AML-193 (cell line): ENCODE measurements at places on chromosomes 4 and X.

- no peak for DNase-seq
These were observed 39.4 kb downstream of the ZBTB49 start for GRCh38 chr4:4329496-4329895.

DNA sequence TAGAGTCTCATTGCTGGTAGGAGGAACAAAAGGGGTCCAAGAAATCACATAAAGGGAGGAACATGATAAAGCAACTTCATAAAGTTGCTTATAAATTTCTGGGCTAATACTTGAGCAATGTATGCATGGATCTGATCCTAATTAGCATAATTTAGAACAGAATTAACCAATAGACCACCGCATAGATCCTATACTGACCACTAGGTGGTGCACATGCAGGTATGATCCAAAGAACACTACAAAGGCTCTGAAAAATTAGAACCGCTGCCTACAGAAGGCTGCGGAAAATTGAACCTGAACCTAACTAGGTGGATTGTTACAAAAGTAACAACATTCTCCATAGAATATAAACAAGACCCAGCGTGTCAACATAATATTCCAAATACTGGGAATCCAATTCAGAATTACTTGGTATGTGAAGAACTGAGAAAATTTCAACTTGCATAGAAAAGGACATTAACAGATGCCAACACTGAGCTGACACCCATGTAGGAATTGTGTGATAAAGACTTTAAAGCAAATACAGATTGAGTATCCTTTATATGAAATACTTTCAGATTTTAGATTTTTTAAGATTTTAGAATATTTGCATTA, 23.3 kb downstream of the BRCC3 start:
- DNase-seq = peak; percentile 38

DNA sequence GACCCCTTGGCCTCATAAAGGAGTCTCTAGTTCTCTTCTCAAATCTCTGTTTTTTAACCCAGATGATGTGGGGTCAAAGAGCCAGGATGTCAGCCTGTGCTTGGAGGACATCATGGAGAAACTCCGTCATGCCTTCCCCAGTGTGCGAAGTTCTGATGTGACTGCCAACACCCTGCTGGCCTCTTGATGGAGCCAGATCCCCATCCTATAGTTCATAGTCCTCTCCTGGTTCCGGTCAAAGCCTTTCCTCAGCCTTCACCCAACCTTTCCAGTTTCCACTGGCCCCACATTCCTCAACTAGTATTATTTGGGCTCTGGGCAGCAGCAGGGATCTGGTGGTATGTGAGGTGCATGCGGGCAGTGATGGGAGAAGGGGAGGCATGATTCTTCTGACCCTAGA, 30.7 kb downstream of the TAF7L start:
- DNase-seq = no peak

DNA sequence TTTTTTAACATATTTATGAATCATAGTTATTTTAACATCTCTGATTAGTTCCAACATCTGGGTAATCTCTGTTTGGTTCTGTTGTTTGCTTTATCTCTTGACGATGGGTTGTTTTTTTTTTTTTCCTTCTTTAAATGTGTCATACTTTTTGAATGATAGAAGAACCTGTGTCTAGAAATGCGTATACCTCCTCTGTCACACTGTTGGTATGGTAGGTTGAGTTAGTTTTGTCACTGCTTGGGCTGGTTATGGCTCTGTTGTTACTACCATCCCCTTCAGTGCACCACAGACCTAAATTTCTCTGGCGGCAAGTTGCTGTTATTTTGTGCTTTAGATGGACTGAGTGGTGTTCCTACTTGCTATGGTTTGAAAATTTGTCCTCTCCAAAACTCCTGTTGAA, 16.8 kb downstream of the STIM2 start:
- no peak for DNase-seq

DNA sequence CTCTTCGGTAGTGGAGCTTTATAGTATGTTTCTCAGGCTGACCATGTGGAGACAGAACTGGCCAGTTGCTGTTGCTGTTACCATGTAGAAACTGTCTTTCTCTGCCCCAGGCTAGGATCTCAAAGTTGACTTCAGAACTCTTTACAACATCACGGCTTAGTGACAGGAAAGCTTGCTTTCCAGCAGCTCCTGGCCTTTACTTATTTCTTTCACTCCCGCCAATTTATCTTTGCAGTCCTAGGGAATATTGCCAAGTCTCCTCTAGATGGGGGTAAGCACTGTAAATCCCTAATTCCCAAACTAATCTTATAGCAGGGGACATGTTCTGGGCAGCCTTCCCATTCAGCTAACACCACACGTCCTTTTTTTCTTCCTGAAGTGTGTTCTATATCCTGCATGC, 631.6 kb downstream of the SPRY1 start:
- DNase-seq = no peak

DNA sequence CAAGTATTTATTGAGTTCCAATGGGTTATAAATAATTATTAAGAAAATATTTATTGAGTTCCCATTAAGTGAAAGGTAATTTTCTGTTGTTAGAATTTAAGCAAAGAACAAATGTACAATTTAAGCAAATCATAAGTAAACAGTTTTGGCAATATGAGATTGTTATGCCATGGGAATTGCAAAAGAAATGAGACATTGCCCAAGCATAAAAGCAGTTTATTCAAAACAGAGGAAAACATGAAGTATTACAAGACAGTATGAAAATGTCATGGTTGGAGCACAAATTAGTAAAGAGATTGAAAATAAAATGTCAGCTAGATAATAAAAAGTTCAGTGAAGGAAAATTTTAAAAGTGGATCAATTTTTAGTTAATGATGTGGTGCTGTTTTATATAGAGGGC, 706.1 kb upstream of the EPHA5 start:
- DNase-seq = no peak

GRCh38 chr4:169060391-169061091, 50.5 kb upstream of the CBR4 start:
- no peak for DNase-seq

GRCh38 chr4:11232015-11232414, 196.7 kb downstream of the HS3ST1 start:
- no peak for DNase-seq

GRCh38 chr4:186707996-186708395, 15.7 kb downstream of the FAT1 start:
- no peak for DNase-seq

DNA sequence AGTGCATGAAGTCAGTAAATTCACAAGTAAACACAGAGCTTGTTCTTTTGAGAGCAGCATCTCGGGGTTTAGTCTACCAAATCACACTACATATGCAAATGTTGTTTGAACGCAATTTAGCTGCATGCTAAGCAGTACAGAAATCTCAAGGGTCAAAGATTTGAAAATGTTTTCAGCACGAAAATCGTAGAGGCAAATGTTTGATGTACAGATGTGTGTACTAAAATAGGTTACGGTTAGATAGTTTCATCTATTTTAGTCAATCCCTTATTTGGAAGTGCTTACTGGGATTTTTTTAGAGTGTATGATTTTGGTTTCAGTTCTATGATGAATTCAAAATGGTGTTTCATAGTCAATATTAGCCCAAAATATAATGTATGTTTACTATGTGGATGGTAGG, 1928.2 kb upstream of the TENM3 start:
- DNase-seq = no peak

DNA sequence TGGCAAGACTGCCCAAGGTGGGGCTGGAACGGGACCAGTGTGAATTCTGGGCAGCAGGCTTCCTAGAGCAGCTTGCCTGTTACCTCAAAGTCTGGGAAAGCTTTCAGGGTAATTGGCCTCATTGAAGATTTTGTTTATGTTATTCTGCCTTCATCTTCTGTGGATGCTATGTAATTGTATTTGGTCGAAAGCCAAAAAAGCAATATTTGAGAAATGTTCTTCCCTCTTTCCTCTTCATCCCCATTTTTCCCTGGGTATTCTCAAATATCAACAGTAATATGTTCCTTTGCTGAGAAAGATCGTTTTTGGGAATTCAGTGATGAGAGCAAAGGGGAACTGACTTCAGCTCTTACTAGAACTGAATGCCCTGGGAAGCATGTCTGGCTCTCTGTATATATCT, 12.9 kb downstream of the TMEM131L start:
- no peak for DNase-seq

DNA sequence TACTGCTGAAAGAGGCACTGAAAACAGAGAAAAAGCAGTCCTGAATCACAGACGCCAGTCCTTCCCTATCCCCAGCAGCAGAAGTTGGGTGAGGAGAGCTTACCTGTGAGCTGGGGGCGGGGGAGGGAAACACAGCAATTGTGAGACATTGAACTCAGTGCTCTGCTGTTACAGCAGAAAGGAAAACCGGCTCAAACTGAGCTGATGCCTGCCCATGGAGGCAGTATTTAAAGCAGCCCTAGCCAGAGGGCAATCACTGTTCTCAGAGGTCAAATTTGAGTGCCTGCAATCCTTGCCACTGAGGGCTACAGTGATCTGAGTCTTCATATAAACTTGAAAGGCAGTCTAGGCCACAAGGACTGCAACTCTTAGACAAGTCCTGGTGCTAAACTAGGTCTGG, 220.7 kb downstream of the GRXCR1 start:
- no peak for DNase-seq

DNA sequence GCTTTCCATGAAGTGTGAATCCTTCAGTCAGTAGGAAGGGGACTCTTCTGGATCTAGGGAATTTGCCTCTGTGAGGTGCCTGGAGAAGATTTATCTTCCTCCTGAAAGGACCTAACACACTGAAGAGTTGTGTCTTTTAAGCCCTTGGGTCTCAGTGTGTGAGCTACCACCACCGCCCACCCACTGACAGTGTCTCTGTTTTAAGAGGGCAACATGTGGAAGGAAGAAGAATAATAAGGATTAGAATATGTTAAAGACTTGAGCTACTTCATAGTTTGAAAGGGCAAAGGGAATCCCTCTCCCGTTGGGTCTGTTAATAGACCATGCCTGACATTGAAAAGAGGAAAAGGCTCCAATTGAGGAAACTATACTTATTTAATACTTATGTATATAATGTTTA, 64.3 kb upstream of the TLR2 start:
- no peak for DNase-seq
